ENCODE measurements at places on chromosomes 12 and 14.
A peak's percentile ranks its signal among the peaks of the same experiment; 100 is the strongest.

GRCh38 chr12:63894132-63894531 is 49.6 kb downstream of the SRGAP1 start:
- no peak for DNase-seq

DNA sequence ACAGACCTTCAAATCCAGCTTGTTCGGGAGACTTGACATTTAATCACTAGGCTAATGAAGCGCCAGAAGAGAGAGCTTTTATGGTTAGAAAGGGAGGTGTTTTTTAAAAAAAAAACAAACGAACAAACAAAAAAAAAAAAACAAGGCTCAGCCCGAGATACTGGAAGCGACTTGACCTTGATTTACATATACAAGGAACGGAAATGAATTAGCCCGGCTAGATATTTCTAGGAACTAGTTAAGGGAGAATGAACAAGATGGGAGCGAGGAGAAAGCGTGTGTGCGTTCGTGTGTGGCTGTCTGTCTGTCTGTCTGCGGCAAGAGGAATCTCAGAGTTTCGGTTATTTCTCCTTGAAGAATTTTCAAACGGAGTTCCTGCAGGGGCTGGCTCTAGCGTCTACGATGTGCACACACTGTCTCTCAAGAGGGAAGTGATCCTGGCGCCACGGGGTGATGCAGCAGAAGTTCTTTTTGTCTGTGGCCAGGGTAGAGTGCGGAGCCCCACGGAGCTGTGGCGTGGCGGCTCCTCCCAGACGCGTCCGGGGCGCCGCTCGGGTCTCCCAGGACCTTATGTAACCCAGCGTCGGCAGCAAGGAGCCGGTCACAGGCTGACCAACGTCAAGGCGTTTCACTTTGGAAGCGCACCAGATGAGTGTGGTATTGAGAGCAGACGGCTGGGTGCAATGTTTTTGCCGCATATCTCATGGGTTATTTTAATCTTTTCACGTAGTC is 18.8 kb downstream of the SOCS2 start:
- DNase-seq = peak; percentile 33

GRCh38 chr12:48092611-48093010 is 13.3 kb downstream of the SENP1 start:
- no peak for DNase-seq

DNA sequence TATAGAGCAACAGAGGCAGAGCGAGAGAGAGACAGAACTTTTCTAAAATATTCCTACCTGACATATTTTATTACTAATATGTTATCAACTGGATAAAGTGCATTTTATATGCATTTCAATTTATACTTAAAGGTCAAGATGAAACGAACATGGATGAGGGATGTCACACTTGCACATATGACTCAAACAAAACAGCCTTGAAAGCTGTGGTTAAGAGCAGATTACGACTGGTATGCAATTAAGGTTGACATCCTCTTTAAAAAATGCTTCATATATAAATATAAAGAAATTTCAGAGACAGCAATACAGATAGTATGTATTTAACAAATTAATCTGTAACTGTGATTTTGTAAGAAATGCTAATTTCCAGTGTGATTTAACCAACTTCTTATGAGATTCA is 52.5 kb downstream of the LMO3 start:
- DNase-seq = no peak

DNA sequence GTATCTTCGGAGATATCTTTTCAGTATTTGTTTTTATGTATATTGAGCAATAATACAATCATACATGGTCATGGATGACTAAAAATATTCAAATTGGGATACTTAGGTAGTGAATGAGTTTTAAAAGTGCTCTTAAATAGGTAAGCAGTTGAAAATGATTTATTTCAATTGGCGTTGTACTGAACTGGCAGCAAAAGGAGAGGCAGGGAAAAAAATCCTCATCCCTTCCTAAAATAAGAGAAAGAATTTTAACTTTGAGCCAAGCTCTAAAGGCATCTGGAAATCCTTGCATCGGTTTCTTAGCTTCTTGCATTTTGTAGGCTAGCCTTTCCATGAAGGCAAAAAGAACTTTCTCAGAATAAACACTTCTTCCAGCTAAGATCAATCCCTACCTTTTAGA is 125.2 kb downstream of the MGST1 start:
- DNase-seq = no peak

DNA sequence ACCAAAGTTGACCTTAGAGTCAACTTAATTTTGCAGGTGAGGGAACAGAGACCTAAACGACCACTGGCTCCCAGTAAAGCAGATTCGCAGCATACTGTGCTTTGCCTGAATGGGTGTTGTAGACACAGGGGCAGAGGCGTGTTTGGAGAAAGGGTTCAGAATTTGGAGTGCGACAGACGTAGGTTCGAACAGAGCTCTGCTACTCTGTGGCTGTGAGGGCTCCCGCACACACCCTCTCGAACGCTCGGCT is 243 bp upstream of the TOMM20L start:
- DNase-seq = no peak

- no peak for DNase-seq
Observed at GRCh38 chr12:44285321-44285960, 449.6 kb downstream of the TMEM117 start.

GRCh38 chr14:34699873-34700621 is 14.3 kb downstream of the CFL2 start:
- no peak for DNase-seq

GRCh38 chr14:81931828-81932227 is 398.2 kb upstream of the SEL1L start:
- no peak for DNase-seq

- peak; percentile 38 for DNase-seq
Observed at GRCh38 chr12:49903700-49904423, at the start of gene FAIM2. TSS of gene FAIM2 (minus strand) at chr12:49903900. CDS start at chr12:49903792, 108 bp downstream.

- DNase-seq = peak; percentile 46
Observed at GRCh38 chr12:130070126-130070611, 92.1 kb upstream of the FZD10 start.

DNA sequence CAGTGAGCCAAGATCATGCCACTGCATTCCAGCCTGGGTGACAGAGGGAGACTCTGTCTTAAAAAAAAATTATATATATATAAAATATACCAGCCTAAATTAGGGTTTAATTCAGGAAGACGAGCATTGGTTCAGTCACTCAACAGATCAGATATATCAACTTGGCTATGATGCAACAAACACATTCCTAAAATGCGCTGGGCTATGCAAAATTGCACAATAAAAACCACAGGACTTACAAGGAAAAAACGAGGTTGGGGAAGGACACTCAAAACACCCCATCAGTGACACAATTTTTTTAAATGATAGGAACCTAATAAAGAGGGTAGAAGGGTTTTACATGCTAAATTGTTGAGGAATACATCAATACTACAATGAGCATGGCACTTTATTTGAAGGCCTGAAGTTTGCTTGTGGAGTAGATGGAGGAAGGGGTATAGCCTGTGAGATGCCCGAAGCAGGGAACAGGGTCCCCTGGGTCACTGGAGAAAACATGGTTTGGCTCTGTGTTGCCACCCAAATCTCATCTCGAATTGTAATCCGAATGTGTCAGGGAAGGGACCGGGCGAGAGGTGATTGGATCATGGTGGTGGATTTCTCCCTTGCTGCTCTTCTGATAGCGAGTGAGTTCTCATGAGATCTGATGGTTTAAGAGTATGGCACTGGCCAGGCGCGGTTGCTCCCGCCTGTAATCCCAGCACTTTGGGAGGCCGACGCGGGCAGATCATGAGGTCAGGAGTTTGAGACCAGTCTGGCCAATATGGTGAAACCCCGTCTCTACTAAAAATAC is 71.2 kb downstream of the TNFAIP2 start:
- no peak for DNase-seq

GRCh38 chr12:41100572-41100971 is 87.5 kb upstream of the PDZRN4 start:
- DNase-seq = no peak

DNA sequence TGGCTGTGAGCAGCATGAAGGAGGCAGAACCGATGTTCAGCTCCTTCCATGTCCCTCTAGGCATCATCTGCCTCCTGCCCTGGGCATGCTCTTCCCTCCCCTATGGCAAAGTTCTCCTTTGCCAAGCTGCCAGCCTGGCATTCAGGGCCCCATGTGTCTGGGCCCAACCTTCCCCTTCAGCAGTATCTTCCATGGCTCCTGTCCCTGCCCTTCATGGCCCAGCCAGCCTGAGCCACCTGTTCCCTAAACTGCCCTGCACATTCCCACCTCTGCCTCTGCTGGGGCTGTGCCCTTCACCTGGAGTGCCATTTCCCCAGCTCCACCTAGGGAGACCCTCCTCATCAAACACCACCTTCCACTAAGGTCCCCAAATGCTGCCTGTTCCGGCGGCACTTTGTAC is 74.0 kb upstream of the TCL1A start:
- no peak for DNase-seq

- DNase-seq = no peak
Observed at GRCh38 chr14:96130854-96131253, 73.8 kb upstream of the BDKRB2 start.

GRCh38 chr12:118714051-118714460 is 267.3 kb upstream of the SRRM4 start:
- DNase-seq = no peak

DNA sequence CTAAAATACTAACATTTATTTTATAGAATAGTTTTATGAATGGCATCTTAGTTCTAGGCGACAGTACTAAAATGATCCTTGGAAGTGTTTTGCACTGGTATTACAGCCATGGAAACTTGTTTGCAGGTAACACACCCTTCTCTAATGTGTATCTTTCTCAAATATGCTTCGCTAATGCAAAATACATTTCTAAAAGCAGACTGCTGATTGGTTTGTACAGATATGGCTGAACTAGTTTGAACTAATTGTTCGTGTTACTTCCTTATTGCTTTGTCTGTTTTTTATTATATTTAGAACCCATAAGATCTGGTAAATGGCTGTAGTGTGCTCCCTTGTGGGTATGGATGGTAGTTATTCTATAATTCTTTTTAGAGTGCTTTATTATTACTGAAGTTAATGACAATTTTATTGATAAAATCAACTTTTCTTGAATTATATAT is 53.0 kb downstream of the ATF7IP start:
- DNase-seq = no peak

- no peak for DNase-seq
Observed at GRCh38 chr12:24901576-24902461, 47.1 kb downstream of the BCAT1 start.

- DNase-seq = no peak
Observed at GRCh38 chr12:25416516-25416915, 136.6 kb downstream of the LMNTD1 start.

DNA sequence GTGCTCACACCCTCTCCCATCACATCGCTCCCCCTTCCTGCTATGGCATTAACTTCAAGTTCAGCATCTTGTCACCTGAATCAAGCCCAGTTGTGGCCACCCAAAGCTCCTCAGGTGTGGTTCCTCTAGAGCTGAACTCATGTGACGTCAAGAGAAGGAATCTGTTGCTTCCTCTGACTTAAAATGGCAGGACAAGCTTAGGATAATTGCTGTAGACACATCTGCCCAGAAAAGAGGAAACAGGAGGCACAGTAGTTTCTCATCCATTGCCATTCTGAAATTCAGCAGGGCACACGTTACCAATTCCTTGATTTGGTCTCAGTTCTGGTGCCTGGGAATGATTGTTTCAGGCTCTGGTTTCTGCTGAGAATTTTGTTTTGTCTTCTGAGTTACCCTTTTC is 52.1 kb downstream of the RCOR1 start:
- DNase-seq = no peak

- no peak for DNase-seq
Observed at GRCh38 chr14:32696325-32697091, 242.2 kb upstream of the NPAS3 start.

- no peak for DNase-seq
Observed at GRCh38 chr12:57723630-57723962, 14.9 kb downstream of the AGAP2 start.

DNA sequence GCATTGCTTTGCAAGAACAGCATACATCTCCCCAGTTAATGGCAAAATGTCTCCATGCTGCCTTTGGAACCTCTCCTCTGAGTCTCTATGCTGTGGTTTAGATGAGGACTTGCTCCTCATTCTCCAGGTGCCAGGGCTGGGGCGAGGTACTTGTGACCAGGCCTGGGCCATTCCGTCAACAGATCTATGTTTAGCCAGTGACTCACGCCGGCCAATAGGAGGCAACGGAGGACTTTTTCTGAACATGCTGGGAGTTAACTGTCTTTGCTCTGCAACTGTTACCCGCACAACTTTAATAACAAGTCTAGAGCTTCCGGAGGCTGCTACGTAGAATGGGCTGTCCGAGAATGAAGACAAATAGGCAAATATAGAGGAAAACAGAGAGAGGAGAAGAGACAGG is 214.2 kb downstream of the GLT1D1 start:
- DNase-seq = no peak

DNA sequence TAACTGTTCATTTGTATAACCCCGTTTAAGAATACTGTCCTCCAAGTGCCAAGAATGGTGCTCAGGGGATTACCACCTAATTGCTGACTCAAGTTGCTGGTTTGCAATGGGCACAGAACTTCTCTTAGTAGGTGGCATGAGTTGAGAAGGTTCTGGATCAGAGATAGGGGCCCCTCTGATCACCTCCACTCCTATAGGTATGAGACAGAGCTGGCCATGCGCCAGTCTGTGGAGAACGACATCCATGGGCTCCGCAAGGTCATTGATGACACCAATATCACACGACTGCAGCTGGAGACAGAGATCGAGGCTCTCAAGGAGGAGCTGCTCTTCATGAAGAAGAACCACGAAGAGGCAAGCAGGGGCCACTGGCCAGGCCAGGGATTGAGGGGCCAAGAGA is 1.6 kb downstream of the KRT18 start:
- DNase-seq = no peak

DNA sequence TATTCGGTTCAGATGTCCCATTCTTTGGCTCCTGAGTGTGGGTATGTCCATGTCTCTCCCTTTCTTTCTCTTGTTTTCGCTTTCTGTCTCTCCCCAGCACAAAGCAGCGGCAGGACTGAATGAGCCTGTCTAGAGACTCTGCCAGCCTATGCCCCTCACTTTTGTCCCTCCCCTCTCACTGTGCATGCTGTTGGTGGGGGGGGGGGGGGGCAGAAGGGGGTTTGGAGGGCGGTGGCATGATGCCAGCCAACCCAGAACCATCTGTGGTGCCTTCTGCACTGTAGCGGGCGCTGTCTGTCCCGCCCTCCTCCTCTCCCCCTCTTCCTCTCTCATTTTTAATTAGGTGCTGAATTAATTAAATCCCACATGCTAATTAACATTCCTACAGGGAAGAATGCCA is 17.7 kb downstream of the NGDN start:
- no peak for DNase-seq
